ENCODE measurements at places on chromosomes 7 and 10.

DNA sequence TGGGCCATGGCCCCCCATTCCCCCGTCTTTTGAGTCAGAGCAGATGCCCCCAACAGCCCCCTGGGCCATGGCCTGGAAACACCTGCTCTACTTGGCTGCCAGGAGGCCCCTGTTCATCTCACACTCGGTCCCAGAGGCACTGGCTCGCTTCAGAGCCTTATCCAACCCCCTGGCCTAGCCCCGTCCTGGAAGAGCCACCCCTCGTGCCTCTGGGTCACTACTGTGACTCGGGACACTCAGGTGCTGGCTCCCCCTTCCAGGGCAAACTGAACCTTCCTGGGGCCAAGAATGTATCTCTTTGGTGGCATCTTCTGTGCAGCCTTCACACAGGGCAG lies 7.0 kb downstream of the POLR2J start:
- no peak for DNase-seq

DNA sequence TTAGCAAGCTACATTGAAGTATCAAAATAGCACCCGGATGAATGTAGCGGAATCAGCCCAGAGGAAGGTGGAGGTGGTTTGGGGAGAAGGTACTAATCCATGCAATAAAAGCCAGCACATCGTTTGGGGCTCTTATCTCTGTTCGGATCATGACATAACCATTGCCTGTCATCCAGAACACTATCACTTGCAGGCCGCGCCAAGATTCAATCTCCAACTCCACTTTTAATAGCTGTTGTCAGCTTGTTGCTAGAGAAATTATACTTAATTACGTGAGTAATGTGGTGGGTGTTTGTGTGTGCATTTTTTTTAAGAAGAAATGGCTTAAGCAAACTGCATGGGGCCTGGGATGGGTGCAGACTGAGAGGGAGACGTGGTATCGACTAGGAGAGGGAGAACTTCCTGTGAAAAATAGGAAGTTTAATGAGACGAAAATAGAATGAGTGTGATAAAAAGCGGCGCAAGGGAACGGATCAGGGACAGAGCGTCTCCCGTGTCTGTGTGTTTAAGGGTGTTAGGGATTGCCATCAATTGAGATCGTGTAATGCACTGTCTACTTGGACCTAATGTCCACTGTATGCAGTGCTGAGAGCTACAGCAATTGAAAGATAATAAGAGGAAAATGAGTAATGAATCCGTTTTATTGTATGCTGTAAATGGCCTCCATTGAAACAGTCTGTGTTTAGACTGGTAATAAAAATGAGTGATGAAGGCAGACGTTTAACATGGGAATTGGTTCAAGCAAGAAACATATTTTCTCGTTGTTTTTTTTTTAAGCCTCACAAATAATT lies 27.6 kb upstream of the SFMBT2 start:
- no peak for DNase-seq

DNA sequence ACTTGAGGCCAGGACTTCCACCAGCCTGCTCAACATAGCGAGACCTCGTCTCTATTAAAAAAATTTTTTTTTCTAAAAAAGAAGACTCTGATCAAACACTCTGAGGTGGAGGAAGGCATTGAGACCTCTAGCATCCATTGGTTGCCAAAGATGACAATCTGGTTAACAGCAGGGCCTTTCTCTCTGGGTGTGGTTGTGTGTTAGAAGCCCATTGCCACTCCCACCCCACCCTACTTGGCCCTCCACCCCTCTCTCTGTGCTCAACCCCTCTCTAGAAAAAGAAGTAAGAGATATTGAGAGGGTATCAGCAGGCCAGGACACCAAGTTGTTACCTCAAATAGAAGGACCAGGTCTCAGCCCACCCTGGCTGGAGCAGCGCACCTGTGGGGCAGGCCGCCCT lies 57.4 kb upstream of the MXI1 start:
- DNase-seq: no peak

DNA sequence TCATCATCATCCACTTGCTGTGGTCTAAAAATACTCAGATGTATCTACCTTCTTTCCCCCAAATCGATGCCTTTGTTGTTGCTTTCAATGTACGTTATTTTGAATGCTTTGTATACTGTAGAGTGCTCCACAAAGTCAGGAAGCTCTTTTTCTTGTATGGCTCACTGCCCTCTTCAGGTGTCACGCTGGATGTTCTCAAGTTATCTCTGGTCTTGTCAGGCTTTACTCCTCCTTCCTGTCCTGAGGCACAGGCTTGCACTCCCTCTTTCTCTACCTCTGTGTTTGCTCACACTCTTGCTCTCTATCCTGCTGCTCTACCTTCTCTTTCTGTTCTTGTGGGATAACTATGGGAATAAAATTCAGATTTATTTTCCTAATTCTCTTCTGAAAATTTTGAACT lies 381.3 kb downstream of the NRG3 start:
- no peak for DNase-seq

- DNase-seq: no peak
Observed at GRCh38 chr10:121002586-121003205, 151.5 kb downstream of the WDR11 start.

- DNase-seq: no peak
Observed at GRCh38 chr7:157577061-157577460, 240.3 kb downstream of the DNAJB6 start.

- no peak for DNase-seq
Observed at GRCh38 chr10:58714409-58714808, 201.7 kb downstream of the BICC1 start.

DNA sequence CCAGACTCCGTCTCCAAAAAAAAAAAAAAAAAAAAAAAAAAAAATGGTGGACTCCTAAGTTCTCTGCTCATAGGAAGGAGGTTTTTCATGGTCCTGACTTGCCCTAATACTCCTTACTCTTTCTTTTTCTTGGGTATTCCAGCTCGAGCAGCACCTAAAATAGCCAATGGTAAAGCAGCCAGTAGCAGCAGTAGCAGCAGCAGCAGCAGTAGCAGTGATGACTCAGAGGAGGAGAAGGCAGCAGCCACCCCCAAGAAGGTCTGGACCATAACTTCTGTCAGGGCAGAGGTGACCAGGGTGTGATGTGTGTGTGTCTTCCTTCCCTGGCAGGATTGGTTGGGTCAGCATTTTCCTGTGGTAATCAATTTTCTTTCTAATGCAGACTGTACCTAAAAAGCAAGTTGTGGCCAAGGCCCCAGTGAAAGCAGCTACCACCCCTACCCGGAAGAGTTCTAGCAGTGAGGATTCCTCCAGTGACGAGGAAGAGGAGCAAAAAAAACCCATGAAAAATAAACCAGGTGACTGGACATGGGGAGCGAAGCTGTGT lies 6.9 kb downstream of the NOLC1 start:
- no peak for DNase-seq

Measured in activated naive CD8-positive, alpha-beta T cell treated with anti-CD3 and anti-CD28 coated beads for 36 hours (primary cell).